ENCODE measurements at places on chromosomes 3 and 15.

GRCh38 chr15:57215881-57216280 lies 160.4 kb upstream of the CGNL1 start:
- DNase-seq, result no peak

DNA sequence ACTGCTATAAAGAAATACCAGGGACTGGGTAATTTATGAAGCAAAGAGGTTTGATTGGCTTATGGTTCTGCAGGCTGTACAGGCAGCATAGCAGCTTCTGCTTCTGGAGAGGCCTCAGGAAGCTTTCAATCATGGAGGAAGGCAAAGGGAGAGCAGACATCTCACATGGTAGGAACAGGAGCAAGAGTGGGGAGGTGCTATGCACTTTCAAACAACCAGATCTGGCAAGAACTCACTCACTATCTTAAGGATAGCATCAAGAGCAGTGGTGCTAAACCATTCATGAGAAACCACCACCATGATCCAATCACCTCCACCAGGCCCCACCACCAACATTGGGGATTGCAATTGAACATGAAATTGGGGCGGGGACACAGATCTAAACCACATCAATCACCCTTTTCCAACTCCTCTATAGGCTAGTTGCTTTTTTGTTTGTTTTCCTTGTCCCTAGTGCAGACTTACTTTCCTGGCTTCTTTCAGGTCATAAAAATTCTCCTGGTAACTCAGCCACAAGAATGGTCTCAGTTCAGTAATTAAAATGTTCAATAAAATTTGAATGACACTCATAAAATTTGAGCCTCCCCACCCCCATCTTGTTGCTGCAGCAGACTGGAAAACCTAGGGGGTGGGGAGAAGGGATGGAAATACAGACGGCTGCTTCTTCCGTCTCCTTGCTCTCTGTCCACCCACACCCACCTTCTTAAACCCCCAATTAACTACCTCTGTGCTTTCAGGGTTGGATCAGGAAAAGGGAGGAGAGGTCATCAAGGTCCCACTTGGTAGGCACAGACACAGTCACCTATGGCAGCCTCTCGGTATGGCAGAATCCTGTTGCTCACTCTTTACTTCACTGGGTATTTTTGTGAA lies 16.3 kb upstream of the TIPARP start:
- no peak for DNase-seq

GRCh38 chr15:31202953-31203352 lies 101.4 kb upstream of the TRPM1 start:
- no peak for DNase-seq

DNA sequence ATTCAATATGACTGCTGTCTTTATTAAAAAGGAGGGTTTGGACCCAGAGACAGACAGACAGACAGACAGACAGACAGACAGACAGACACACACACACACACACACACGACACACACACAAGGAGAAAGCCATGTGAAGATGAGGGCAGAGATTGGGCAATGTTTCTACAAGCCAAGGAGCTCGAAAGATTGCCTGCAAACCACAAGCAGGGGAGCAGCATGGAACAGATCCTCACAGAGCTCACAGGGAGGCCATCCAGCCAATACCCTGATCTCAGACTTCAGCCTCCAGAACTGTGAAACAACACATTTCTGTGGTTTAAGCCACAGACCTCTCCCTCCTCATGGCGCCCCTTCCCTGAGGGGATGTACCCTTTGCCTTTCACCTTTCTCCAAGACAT lies 35.8 kb upstream of the ABHD2 start:
- peak; percentile 46 for DNase-seq

DNA sequence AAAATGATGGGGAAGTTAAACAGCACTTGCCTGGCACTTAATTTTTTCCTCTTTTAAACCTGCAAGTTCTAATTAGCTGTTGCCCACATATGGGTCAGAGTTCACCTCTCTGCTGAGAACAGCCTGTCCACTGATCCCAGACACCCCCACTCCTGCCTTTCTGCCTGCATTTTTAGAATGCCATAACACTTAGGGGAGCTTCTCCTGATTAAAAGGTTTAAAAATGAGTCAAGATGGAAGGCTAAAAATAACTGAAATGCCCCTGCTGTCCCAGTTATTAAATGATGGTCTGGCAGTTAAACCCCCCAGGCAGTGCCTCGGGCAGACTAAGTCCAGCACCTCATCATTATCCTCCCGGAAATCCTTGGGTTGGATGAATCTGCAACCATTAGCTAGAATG lies 913.6 kb upstream of the ARPP21 start:
- DNase-seq, result no peak

DNA sequence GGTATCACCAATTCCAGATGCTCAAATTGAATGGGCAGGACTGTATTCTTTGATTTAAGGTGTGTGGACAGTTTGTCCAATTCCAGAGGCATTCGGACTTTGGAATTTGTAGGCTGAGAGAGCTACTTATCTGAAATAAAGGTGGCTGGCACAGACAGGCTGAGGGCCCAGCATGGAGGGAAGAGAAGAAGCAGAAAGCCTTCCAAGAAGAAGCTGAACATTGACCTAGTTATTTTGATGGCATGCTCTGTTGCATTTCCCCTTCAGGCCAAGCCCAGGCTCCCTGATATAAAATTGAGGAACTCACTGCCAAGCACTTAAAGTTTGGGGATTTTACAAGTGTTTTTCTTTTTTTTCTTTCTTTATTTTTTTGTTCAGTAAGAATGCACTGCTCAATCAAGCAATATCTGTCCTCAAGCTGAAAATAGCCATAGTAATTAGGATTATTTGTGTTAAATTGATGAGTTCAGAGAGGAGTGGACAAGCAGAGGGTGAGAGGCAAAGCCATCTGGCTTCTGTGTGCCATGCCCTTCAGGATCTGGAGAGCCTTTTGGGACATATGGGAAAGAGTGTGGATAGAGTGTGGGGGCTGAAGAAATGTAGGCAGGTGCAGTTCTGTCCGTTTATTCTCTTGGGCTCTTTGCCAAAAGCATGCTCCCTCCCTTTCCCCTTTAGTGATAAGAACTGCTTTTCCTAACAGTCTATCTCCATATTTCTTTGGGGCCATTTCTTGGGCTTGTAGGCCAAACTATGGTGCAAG lies 148.9 kb downstream of the OXSM start:
- DNase-seq, result peak; percentile 1

GRCh38 chr3:117226932-117227331 lies 517.4 kb downstream of the TUSC7 start:
- DNase-seq, result no peak

GRCh38 chr3:64489361-64490044 lies 198.3 kb downstream of the ADAMTS9 start:
- DNase-seq, result no peak

- no peak for DNase-seq
Observed at GRCh38 chr15:39624806-39625205, 43.9 kb downstream of the THBS1 start.

GRCh38 chr15:63322541-63322940 lies 45.1 kb downstream of the APH1B start:
- no peak for DNase-seq

GRCh38 chr3:172616031-172616461 lies 92.8 kb upstream of the TNFSF10 start:
- no peak for DNase-seq

GRCh38 chr3:56782906-56783305 lies 18.8 kb downstream of the ARHGEF3 start:
- no peak for DNase-seq

DNA sequence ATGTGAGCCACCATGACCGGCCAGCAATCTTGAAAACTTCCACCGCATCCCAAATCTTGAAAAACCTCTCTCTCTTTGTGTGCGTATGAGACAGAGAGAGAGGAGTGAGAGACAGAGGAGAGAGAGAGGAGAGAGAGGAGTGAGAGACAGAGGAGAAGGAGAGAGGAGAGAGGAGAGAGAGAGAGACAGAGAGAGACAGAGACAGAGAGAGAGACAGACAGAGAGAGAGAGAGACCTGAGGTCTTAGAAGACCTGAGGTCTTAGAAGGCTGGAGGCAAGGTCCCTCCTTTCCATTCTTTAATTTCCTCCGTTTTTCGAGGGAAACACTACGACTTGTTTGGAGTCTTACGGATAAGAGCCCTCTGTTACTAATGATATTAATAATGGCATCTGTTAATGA lies 39.5 kb downstream of the TMEM40 start:
- DNase-seq, result no peak

GRCh38 chr3:3082234-3082924 lies 27.8 kb downstream of the IL5RA start:
- no peak for DNase-seq

DNA sequence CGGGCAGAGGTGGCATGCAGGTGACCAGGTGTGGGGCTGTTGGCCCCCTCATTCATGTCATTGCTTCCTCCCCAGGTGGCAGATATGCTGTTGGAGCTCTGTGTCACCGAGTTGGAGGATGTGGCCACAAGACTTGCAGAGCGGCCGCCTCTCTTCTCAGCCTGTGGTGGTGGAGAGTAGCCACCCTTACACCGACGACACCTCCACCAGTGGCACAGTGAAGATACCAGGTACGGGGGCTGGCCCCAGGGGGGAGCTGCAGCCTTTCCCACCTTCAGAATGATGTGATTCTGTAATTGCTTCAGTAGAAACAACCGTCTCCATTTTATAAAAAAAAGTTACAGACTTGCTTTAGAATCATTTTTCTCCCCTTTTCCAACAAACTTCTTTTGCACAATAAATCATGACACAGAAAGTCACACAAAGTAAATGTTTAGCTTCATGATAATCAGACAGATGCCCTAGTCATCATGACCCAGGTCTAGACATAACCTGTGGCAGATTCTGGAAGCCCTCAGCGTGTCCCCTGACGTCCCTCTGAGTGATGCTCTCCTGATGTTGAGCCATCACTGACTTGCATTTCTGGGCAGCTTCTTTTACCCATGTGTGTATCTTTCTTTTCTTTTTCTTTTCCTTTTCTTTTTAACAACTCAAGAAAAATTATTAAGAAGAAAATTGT lies 76.0 kb upstream of the FAN1 start:
- DNase-seq, result no peak

- no peak for DNase-seq
Observed at GRCh38 chr3:64349551-64349950, 124.3 kb upstream of the PRICKLE2 start.

DNA sequence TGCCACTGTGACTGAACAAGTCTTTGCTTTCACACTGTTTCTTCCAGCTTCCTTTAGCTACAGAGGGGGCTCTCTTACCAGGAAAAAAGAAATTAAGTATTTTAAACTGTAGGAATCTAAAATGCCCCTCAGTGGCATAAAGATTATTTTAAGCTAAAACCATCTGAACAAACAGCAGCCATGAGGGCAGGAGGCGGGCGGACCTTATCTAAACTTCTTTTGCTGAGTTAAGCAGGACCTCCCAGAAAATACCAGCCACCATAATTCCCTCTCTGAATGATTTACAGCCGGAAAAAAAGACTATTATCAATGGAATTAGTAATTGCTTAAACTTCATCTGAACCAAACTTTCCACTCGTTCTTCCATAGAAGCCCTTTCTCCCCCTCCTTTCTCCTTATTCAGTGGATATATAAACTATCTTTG lies 5.2 kb upstream of the TOPAZ1 start:
- DNase-seq, result no peak

DNA sequence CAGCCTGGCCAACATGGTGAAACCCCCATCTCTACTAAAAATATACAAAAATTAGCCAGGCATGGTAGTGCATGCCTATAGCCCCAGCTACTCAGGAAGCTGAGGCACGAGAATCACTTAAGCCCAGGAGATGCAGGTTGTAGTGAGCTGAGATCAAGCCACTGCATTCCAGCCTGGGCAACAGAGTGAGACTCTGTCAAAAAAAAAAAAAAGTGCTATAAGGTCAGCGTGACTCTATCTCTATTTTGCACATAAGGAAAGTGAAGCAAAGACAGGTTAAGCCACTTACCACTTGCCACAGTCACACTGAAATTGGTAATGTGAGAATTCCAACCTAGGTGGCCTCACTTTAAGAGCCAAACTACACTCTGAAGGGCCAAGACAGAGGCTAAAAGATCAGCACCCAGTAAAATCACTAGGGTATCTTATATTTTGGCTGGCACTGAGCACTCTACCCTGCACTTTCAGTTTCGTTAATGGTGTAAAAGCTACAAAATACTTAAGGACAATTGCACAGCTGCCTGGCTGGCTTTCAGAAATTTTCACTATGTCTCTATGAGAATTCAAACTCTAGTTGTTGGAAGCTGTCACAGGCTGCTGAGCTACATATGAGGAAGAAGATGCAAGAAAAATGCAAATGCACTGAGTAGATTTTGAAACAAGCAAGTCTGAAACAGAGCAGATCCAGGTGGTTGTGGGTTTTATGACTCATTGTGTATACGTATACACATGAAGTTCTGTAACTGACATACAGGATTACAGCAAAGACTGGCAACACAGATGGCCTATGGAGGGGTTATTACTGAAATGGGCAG lies 32.7 kb downstream of the TRANK1 start:
- peak; percentile 64 for DNase-seq

GRCh38 chr3:153274561-153274960 lies 112.5 kb downstream of the RAP2B start:
- no peak for DNase-seq

DNA sequence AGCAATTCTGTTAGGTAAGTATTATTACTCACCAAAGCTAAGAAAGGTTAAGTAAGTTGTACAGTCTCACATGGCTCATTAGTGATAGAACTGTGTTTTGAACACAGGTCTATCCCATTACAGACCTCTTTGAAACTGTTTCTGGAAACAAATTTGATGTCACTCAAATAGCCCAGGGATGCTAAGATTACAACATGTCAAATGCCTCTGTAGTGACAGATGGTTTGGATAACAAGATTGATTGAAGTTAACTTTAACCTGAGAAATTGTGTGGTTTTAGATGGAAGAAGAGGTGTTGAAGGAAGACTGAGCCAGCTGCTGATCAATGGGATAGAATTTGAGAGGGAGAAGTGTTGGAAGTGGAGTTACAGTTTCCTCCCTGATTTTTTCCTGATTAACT lies 72.5 kb downstream of the SYN2 start:
- no peak for DNase-seq

DNA sequence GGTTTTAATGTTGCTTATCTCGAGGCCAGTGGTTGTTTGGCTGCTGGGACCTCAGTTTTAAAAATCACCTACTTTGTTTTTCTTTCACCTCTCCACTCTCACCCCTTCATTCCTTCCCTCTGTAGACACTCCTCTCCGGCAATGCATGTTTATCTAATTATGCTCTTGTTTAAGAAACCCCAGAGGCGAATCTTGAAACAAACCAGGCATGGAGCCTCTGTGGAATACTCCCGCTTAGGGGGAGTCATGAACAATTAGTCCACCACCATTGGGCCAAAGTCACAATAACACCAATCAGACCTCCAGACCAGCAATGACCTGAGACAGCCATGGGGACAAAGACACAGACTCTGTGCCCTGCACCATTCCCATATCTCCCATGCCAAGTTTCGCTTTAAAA lies 53.3 kb downstream of the EFCAB12 start:
- DNase-seq, result no peak
